Stimulated activated CD8-positive, alpha-beta memory T cell treated with anti-CD3 and anti-CD28 coated beads, Interleukin-7, amount 100 ng/mL, for 1 hour (primary cell): ENCODE measurements at places on chromosomes 5 and 9.

- DNase-seq: no peak
Measured at GRCh38 chr5:143065996-143066522, 295.9 kb downstream of the ARHGAP26 start.

- no peak for DNase-seq
Measured at GRCh38 chr5:41246376-41246775, 33.0 kb upstream of the C6 start.

DNA sequence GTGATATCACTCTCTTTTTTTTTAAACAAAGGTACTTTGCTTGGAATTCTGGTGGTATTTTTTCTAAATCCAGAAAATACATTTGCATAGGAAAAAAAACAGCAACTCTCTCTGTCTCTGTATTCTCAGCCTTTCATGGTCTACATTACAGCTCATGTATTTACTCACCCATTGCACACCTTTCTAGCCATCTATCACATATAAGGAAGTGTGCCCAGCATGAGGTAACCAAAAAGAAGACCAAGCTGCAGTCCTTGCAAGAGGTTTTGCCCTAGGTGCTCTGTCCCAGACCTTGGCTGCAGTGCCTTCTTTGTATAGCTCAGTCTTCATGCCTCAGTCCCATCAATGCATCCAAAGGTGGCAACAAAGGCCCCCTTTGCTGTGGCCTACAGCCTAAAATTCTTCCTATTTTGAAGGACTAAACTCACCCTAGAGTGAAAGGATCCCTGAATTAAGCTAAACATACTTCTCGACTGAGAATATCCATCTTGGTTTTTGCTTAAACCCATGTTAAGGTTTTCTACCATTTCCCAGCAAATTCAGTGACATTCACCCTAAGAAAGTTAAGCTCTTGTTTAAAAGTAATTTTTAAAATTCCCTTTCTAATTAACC, 446.4 kb downstream of the KIF4B start:
- no peak for DNase-seq

- no peak for DNase-seq
Measured at GRCh38 chr9:92636627-92637026, 33.3 kb downstream of the IPPK start.

DNA sequence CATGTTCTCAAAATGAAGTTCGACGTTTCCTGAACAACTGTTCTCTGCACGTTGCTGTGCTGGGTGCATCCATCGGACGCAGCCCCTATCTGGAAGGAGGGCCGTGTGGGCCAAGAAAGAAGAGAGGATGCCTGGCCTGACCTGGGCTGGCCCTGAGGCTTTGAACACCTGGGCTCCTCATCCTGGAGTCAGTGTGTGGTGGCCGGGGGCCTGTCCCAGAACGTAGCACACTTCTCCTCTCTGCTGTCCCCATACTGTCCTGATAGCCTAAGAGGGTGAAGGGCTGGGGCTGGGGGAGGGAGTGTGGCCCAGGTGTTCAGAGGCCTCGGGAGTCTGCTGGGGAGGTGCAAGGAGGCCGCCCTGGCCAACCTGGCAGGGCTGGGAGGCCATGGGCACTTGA, 21.5 kb downstream of the COL5A1 start:
- DNase-seq: no peak

- peak; percentile 93 for DNase-seq
Measured at GRCh38 chr9:112717661-112718331, at the start of gene INIP. Gene INIP, minus strand, starts transcription at chr9:112718117. Its CDS starts 1,632 bp downstream, at chr9:112716485.

- DNase-seq: no peak
Measured at GRCh38 chr5:26757941-26758340, 280.4 kb downstream of the CDH9 start.

DNA sequence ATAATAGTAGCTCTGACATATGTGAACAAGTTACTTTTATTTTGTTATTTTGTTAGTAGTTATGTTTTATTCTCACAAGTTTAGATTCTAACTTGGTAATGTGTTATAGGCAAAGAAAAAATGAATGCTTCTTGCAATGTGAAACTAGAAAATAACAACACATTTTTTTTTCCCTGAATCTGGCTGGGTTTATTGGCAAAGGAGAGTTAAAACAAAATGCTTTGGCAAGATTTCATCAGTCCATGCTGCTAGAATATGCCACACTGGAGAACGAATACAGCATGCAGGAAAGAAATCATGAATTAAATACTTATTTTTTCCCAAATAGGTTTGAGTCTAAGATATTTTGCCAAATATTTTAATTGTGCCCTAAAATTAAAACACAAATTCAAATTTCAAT, 1048.1 kb upstream of the ACO1 start:
- DNase-seq: no peak

DNA sequence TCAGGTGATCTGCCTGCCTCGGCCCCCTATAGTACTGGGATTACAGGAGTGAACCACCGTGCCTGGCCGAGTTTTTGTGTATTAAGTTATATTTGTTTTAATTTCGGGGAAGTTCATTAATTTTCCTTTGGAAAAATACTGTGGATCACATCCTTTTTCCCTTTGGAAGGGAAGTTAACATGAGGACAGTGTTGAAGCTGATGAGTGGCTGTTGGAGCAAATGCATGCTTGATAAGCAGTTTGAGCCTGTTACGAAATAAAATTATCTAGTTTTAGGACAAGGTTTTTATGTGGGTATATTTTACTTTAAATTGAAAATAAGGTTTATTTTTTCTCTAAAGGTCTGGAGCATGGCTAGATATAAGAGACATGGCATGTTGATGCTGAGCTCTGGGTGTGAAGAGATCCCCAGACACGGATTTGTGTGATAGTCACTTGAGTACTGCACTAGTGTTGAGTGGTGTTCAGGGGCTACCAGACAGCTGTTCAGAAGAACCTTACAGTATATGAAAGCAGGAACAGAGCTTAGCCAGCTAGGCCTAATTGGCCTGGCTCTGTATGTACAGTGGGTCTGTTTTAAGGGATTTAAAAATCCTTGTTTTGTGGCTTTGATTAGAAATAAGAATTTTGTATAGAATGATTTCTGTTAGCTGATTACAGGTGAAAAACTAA, 17.4 kb downstream of the LMNB1 start:
- DNase-seq: no peak

DNA sequence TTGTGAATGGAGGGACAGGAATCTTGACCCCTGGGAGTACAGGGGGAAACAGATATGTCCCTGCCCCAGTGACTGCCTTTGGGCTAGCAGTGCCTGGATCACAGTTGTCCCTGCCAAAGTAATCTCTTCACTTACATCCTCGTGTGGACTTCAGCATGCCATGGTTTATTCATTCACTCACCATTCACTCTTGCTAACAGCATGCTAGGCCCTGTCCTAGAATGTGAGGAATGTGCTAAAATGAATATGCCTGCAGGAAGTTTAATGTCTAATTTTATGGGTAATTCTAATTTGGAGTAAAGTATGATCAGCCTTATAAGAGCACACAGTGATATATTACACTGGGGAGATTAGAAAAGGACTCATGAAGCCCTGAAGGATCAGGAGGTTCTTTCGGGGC, 63.0 kb downstream of the FAT2 start:
- DNase-seq: no peak

DNA sequence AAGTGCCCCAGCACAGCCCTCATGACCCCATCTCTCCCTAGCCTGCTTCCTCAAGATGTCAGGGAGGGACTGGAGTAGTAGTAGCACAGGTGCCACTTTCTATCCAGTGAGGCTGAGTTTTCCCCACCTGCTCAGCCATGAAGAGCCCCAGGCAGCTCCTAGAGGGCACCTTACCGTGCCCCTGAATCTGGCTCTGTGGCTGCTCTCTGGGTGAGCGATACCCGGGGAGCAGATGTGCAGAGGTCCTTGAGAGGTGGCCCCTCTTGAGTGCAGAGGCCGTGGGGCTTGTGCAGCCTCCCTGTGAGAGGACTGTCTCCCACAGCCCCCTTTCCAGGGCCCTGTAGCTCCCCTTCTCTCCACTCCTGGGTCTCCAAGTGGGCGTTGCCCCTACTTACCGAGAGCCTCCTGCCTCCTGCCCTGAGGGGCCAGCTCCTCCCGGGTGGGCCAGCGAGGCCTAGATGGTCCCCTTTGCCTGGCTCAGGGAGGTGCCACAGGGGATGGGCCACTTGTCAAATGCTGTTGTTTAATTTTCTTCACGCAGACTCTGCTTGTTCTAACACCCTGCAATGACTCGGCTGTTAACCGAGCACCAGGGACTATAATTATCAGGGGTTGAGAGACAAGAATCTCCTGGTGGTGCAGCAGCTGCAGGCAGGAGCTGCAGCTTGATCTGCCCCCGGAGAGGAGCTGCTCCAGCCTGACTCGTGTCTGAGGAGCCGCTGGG, 29.6 kb upstream of the PITX1 start:
- no peak for DNase-seq

DNA sequence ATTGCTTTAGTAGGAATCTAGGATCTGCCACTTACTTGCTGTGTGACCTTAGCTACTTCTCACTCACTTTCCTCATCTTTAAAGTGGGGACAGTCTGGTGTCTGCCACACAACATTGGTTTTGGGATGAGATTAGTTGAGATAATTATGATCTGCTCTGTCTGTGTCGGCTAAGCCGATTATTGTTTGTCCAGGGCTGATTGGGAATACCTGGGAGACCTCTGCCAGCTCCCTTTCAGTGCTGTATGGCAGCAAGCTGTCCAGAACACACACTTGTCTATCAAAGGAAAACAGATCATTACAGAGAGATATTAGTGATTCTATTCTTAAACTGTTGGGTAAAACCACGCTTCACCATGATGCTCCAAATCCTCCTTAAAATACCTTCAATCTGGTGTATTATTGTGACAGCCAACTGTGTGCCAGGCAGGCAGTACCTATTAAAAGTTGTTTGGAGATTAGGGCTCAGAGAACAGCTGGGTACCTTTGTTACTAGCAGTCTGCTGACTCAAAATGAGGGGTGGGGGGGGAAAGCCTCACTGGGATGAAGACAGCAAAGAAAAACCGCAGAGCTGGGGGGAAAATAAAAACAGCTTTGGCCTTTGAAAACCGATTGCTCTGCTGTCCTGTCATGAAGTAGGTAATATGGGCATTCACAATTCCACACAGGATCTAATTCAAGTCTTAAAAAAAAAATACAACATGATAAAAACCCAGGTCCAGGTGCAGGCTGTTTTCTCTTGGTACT, 458.4 kb upstream of the C9orf72 start:
- DNase-seq: no peak

- DNase-seq: peak; percentile 6
Measured at GRCh38 chr5:139543423-139543991, 17.6 kb upstream of the UBE2D2 start.

- DNase-seq: no peak
Measured at GRCh38 chr5:56759521-56760216, 55.7 kb upstream of the MAP3K1 start.

GRCh38 chr9:101925498-101925897, 187.1 kb upstream of the GRIN3A start:
- DNase-seq: no peak

DNA sequence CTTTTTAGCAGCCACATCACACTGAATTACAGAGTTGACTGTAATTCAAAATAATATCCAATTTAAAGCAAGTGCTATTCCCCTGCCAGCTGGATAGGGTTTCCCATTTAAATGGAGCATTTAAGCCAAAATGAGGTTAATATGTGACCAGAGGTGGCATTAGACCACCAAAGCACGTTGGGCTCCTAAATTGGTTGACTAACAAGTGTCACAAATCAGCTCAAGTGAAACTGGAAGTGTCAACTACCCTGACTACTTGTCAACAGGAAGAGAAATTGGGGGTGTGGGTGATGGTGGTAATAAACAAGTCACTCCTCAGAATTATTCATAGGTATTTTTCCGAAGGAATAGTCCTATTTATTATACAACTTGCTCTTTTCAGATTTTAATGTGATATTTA, 609.6 kb upstream of the TLE4 start:
- DNase-seq: no peak

DNA sequence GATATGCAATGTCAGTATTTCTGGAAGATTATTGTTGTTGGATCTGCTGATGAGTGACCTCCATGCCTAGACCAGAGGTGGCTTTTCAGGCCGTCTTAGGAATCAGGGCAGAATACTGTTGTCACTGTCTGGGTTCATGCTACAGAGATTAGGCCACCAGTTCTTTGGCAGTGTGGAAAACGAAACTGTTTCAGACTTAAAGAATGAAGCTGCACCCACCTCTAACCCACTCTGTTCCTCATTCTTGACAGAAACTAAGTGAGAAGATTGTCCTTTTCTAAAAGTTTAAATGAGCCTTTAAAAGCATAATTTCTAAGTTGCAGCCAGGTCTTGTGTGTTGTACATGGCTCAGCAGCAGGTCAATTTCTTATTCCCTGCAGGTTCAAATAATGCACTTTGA, 444.3 kb downstream of the ENC1 start:
- no peak for DNase-seq

DNA sequence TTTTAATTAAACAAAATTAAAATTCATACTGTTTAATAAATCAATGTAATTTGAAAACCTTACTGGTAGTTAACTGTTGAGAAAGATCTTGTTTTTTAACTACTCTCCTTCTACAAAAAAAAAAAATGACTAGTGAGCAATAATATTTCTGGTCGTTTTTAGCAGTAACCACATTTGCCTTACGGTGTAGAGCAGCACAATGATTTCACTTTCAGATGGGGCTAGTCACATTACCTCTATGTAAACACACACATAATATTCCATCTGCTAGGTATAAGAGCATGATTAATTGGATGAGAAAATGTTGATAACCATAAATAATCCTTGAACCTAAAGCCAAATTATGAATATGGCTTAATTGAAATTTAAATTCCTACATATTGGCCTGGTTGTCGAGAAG, 198.1 kb downstream of the CHSY3 start:
- DNase-seq: no peak

GRCh38 chr5:139451878-139452660, 10.5 kb downstream of the ECSCR start:
- no peak for DNase-seq

DNA sequence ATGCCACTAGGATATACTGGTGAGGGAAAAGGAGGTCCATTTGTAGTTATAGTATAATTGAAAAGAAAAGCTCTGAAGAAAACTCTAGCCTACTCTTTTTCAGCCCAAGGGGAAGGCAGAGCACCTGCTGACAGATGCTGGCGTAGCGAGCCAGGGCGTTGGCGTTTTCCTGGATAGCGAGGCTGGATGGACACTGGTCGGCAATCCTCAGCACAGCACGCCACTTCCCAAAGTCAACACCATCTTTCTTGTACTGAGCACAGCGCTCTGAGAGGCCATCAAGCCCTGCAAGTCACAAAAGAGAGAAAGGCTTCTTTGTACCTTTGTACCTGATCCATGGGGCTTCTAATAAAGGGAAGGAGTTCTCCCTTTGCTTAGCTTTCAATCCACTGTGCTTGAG, 8.2 kb downstream of the ALDOB start:
- no peak for DNase-seq

GRCh38 chr5:118678746-118679145, 309.6 kb downstream of the DTWD2 start:
- no peak for DNase-seq

- DNase-seq: no peak
Measured at GRCh38 chr5:150163547-150164059, 3.0 kb upstream of the CDX1 start.

GRCh38 chr9:12935714-12936113, 160.9 kb downstream of the LURAP1L start:
- no peak for DNase-seq
